GM04504 (cell line): ENCODE measurements at places on chromosomes 6 and 20.

DNA sequence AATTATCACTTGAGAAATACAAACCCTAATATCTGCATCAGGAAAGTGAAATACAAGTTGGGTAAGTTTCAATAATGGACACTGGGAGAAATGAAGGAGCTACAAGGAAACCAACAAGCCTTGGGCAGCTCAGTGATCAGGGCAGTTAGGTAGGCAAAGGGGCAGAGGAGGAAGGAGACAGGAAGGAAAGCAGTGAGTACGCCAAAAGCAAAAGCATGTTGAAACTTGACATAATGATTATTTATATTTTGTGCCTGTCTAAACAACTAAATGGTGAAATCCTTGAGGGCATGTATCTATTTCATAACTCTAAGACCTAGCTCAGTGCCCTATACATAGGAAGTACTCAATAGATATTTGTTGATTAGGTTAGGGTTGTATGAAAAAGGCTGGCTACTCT lies 23.3 kb downstream of the PXT1 start:
- no peak for DNase-seq

DNA sequence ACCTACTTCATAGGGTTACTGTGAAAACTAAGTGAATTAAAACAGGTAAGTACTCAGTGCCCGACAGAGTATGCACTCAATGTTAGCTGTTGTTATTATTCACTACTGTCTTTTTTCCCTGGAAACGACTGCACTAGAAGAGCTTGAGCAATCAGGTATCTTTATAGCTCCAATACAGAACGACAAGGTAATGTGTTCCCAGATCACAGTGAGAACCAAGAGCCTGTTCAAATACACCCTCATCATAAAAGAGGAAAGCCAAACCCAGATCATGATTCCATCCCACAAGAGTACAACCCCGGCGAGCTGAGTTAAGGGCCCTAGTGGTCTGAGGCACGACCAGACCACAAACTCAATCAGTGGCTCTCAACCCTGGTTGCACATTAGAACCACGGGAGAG lies 9.8 kb downstream of the MRPS18A start:
- no peak for DNase-seq

DNA sequence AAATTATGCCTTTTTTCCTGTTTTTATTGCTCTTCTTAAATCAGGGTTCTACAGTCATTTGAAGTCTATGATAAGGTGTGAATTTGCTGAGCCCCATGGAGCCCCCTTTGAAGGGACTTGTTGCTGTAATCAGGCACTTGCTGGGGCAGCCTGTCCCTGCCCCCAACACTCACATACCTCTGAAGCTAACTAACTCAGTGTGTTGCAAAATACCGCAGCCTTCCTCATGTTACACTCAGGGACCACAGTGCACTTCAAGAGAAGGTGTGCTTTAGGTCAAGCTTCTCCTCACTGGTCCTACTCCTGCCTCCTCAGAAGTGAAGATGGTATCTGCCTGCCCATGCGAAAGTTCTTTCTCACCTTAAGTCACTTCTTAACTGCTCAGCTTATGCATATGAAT lies 66.1 kb upstream of the GLP1R start:
- no peak for DNase-seq

- DNase-seq, result no peak
Observed at GRCh38 chr6:25579902-25580495, 72.0 kb upstream of the SCGN start.

- DNase-seq, result no peak
Observed at GRCh38 chr20:44460795-44461141, 14.9 kb upstream of the TTPAL start.

DNA sequence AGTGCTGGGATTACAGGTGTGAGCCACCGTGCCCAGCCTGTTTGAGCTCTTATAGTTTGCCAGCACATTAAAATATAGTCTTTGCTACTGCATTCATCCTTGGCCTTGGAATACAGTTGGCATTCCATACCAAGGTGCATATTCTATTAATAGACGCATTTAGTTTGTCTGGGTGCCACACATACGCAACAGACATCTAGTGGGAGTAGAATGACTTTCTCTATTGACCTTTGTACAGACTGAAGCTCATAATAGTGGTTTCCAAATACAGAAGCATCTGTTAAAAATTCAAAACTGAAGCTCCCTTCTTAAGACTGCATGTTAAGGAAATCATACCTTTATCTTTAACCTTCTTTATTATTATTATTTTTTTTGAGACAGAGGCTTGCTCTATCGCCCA lies 46.7 kb upstream of the FNDC1 start:
- DNase-seq, result no peak

GRCh38 chr6:33375143-33375671 lies 16.4 kb upstream of the KIFC1 start:
- peak; percentile 74 for DNase-seq

DNA sequence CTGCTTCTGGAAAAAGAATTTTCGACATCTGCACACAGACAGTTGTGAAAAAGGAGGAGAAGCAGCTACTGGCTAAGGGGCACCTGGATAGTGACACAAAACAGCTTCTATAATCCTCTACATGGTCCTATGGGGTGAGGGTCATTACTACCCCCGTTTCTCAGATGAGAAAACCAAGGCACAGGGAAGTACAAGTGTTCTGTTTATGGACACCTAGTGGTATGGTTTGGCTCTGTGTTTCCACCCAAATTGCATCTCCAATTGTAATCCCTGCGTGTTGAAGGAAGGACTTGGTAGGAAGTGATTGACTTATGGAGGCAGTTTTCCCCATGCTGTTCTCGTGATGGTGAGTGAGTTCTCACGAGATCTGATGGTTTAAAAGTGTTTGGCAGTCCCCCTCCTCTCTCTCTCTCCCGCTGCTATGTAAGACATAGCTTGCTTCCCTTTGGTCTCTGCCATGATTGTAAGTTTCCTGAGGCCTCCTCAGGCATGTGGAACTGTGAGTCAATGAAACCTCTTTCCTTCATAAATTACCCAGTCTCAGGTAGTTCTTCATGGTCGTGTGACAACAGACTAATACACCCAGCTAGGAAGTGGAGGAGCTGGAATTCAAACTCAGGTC lies 2.5 kb upstream of the KCNK15 start:
- no peak for DNase-seq

- DNase-seq, result no peak
Observed at GRCh38 chr6:134732763-134733162, 217.1 kb downstream of the ALDH8A1 start.

DNA sequence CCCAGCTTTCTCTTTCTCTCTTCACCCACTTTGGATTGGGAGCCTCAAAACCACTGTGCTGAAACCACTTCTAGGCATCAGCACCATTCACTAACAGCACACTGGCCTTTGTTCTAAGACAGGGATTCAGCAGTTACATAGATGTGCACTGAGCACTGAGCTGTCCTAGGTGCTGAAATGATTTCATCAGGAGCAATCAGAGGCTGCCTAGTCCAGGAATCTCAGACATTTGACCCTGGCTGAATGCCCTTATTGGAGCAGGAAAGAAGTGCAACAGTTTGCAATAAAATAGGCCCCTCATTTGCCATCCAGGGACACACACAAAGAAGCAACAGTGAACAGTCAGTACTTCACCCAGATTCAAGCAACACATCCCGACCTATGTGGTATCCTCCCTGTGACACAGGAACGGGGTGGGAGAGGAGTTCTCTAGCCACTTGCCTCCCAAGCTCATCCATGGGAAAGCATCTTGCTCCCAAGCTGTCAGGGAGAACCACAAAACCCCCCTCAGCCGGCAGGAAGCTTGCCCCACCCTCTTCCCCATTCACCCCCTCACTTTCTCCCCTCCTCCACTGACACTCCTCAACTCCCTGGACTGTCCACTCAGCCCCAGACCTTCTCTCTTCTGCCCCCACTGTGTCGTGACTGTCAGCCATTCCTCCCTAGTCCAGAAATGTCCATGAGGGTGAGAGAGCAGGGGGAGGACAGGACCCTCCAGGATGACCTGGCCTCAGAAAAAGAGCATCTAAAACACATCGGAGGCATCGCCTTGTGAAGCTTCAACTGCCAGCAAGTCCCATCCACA lies 304.4 kb downstream of the PREX1 start:
- peak; percentile 44 for DNase-seq

DNA sequence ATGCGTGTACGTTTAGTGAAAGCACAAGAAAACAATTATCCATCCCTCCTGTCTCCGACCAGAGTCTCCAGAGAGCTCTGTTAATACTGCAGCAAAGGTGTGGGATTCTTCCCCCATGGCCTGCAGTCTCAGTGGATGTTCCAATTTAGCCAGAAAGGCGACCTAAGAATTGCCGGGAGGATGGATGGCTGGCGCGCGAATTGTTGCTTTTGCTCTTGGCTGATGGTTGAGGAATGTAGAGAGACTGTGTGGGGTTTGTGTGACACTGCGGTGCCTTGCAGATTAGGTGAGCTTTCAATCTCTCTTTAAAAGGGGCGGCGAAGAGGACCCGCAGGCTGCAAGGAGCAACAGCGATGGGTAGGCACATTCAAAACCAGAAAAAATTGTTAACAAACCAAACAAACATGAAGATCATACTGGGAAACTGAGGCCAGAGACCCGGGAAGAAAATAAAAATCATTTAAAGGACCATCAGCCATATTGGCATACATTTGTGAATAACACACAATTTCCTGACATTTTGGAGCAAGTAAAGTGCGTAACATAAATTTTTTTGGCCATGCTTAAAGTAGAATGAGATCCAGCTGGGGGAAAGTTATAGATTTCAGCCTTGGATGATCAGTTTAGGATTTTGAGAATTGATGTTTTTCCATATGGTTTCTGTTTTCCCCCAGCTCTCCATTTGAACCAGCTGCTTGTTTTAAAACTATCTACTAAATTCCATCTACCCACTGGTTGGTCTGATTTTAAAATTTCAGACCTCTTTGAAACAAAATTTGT lies 46.3 kb downstream of the GNAS start:
- DNase-seq, result no peak

DNA sequence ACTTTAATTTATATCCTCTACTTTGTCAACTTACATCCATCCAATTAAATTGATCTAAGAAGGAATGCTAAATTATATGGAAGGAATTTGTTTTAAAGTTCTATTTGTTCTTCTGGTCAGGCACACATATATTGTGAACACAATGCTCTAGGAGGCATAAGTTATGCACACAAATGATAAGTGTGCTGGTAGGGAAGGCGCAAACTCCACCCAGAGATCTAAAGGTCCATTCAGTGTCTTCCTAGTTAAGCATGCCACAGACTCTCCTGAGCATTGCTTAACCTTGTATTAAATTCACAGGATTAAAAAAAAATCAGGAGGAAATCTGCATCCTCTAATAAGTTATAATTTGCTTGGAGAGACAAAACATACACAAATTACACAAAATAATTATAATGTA lies 127.3 kb downstream of the RALGAPA2 start:
- no peak for DNase-seq

- DNase-seq, result no peak
Observed at GRCh38 chr20:59413326-59413865, 113.0 kb downstream of the EDN3 start.

DNA sequence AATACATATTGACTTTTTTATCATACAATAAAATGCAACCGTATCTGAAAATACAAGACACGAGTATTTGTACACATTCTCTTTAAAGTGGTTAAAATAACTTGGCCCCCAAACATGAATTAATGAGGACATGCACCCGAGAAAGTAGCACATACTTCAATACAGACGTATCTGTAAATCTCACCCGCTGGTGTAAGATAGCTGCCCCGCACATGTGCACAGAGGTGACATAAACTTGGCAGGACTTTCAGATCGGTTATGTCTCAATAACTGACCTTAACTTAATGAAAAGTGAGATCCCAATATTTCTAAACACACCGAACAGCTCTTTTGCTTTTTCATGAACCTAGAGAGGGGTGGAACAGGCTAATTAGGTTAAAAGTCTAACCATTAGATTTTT lies 91.5 kb upstream of the RPS6KA2 start:
- DNase-seq, result no peak
